Umbilical cord (tissue), 2 donors: ENCODE measurements at places on chromosomes 11 and 22.
A peak's percentile ranks its signal among the peaks of the same experiment; 100 is the strongest.

- DNase-seq, result no peak
These were observed 366.7 kb upstream of the TENM4 start for GRCh38 chr11:79807506-79807905.

DNA sequence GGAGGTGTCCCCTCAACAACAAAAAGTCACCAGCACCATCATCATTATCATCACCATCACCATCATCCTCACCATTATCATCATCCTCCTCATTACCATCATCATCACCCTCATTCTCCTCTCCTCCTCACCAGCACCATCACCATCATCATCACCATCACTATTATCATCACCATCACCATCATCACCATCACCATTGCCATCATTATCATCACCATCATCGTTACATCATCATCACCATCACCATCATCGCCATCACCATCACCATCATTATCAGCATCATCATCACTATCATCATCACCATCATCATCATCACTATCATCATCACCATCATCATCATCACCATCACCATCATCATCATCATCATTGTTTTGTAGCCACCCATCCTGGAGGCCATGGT lies 212.6 kb downstream of the MN1 start:
- no peak for DNase-seq

- no peak for DNase-seq
These were observed 4.2 kb downstream of the ACTN3 start for GRCh38 chr11:66550887-66551286.

GRCh38 chr11:34201129-34201528 lies 95.7 kb downstream of the NAT10 start:
- no peak for DNase-seq

GRCh38 chr11:96237766-96238266 lies 105.2 kb downstream of the MAML2 start:
- DNase-seq, result no peak

GRCh38 chr22:20650294-20651207 lies 123.4 kb upstream of the SERPIND1 start:
- peak; percentile 85 for DNase-seq

GRCh38 chr11:61797263-61797944 lies 4.7 kb downstream of the FEN1 start:
- DNase-seq, result peak; percentile 88

DNA sequence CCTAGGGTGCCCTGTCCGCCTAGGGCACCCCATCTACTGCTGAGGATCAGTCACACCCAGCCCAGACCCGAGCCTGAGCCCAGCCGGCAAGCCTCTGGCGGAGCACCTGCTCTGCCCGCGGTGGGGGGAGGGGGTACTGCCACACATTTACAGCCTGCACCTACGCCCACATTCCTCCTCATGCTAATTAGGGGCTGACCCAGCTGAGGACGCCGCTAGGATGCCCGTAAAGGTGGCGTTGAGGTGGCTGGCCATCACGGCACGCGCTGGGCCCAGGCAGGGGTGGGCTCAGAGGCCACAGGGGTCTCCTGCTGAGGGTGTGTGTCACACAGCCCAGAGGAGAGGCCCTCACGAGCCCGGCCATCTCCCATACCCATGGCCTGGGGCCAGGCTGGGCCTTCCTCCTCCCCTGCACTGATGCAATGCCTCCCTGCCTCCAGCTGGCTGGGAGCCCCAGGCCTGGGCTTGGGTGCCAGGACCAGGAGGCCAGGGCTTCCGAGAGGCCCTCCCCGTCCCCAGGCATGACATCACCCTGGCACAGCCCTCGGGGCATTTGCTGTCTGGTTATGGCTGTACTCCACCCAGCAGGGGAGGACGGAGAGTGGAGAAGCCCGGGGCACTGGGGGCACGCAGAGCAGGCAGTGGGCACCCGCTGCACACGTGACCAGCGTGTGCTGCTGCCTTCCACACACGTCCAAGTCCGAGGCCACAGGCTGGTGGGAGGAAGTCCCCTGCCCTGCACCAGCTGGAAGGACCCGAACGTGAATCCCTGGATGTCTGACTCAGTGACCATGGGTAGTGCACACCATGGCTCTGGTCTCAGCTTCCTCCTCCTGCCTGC lies 12.7 kb downstream of the DUSP8 start:
- peak; percentile 83 for DNase-seq

DNA sequence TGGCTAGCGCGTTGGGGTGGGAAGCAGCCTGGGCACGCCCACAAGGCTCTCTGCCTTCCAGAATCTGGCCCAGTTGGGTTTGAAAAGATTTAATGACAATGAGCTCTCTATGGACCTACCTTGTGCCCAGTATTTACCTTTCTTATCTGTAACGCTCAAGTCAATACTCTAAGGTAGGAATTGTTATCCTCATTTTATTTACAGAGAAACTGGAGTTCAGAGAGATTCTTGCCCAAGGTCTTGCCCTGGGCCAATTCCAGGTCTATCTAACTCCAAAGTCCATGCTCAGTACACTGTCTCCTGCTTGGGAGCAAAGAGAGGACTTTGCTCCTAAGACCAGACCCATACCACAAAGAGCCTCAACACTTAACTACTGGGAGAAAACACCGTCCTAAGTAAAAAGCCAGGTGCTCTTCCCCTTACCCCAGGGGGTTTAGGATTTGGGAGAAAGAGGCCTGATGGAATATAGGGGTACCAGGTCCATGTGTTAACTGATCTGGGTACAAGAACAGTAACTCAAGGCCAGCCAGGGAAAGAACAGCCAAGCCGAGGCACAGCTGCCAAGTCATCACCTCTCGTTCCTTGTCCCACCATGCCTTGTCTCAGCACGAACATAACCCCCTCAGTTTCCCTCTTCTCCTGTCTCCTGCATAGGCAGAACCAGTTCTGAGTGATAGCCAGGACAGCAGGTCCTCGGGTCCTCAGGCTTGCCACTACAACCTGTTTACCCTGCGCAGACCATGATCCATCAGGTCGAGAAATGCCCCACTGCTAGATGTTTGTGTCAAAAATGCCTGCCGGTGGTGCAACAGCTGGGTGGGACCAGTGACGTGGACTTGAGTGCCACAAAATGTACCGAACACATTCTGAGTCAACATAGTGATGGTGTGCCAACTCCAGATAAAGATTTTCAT lies 14.6 kb downstream of the APOA4 start:
- no peak for DNase-seq

DNA sequence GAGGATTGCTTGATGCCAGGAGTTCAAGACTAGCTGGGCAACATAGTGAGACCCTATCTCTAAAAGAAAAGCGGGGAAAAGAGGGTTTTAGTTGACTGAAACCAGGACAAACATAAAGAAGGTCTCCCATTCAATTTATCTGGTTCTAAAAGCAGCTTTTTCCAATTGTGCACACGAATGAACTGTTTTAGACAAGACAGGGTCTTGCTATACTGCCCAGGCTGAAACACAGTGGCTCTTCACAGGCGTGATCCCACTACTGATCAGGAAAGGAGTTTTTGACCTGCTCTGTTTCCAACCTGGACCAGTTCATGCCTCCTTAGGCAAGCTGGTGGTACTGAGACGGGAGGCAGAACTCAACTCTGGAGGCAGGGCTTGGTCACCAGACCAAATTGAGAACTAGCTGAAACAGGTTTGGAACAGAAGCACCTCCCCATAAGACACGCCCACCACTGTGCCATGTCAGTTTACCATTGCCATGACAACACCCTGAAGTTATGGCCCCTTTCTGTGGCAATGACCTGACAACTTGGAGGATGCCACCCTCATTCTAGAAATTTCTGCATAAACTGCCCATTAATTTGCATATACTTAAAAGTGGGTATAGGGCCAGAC lies 2.8 kb upstream of the NUCB2 start:
- DNase-seq, result no peak

DNA sequence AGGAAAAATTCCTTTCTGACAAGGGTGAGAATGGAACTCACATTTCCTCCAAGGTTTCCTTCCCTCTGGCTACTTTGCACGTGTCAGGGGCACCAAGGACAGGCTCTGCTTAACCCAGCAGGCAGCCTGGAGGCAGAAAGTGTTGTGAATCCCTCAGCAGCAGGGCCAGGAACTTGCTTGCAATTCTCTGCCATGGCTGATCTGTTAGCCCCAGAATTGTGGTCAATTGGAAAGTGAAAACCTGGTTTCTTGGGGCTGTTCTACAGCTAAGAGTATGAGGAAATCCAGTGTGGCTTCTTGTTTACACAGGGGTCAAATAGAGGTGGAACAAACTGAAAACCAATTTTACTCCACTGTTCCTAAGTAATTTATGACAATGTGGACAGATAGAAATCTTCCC lies 38.3 kb upstream of the CEP295 start:
- no peak for DNase-seq

GRCh38 chr11:86670911-86671310 lies 1.5 kb downstream of the ME3 start:
- no peak for DNase-seq

- DNase-seq, result no peak
These were observed 919.1 kb downstream of the BRD1 start for GRCh38 chr22:48908547-48908946.

- no peak for DNase-seq
These were observed 8.3 kb downstream of the FDX1 start for GRCh38 chr11:110438017-110438416.

DNA sequence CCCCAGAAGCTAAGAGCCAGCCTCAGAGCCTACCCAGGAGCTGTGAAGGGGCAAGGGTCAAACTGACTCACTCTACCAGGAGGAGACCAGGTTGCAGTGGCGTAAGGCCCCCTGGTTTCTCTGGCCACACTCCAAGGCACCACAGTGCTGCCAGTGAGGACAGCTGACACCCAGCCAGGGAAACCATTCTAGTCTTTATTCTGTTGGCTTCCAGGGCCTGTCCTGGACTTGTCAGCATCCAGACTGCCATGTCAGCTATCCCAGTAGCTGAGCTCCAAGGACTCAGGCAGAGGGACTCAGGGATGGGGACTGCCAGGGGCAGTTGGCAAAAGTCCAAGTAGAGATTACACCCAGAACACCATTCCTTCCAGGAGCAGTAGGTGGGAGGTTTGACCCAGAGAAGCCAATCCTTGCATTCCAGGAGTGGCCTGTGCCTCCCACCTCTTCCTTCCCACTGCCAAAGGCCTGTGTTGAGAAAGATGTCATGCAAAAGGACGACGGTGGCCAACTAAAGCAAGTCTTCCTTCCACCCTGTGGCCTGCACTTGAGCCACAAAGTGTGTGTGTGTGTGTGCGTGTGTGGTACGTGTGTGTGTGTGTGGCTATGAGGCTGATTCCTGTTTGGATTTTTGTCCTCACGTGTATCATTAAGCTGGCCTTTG lies 3.6 kb upstream of the MAPK8IP1 start:
- DNase-seq, result no peak

DNA sequence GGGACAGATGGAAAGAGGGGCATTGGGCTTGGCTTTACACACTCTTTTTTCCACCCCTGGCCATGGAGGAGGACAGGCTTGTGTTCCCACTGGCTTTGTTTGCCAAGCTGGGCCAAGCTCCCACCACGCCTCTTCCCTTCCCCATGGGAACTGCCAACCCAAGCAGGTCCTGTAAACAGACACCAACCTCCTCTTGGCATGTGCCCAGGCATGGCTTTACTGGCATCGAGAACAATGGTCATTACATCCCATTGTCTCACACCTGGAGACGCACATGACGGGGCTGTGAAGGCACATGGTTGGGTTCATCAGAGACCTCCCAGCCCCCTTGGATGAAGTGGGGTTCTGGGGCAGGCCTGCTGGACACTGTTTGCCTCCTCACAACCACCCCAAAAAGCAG lies 11.7 kb downstream of the SEC14L3 start:
- DNase-seq, result no peak

GRCh38 chr22:30497466-30498150 lies 7.9 kb downstream of the SEC14L4 start:
- DNase-seq, result no peak

- DNase-seq, result no peak
These were observed 64.7 kb downstream of the DHCR7 start for GRCh38 chr11:71383461-71383860.
